ENCODE measurements at places on chromosomes 5 and 9.
A peak's percentile ranks its signal among the peaks of the same experiment; 100 is the strongest.

GRCh38 chr5:33304601-33305000 lies 136.2 kb upstream of the TARS1 start:
- no peak for DNase-seq

DNA sequence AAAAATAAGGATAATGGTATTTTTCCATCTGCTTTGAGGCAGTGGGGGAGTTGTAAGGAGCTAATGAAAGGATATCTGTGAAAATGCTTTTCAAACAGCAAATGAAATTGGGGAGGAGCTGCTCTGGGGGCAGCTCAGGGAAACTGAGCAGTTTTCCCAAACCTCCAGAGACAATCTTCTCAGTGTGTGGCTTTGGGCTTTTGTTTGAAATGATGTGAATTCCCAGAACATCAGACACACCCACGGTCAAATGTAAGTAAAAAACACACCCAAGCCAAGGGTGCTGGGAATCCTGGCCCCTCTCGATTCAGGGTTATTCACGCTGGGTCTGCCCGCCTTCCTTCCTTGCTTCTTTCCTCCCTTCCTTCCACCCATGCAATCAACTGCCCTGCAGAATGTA lies 512.6 kb downstream of the BNC2 start:
- no peak for DNase-seq

DNA sequence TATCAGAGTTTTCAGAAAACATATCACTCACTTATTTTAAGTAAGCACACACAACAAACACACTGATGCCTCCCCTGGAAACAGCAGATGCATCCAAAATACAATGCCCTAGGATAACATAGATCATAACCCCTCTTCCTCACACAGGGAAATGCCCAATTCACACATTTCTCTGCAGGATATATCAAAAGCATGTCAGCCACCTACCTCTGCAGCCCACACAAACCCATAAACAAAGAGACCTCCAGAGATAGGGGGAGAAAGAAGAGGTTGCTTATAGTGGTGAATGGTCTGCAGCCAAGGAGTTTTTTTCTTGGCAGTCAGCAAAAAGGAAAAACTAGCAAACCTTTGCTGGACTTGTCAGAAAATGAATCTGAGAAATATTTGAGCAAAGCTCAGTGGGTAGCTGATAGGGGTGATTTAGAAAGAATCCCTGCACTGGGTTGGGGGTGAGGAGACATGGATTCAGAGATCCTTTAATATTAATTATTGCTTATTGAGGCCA lies 36.1 kb downstream of the ABLIM3 start:
- no peak for DNase-seq

- DNase-seq: peak; percentile 82
Observed at GRCh38 chr9:137046088-137046787, at the start of gene NPDC1. Gene NPDC1, minus strand, starts transcription at chr9:137046177. Its CDS starts 188 bp downstream, at chr9:137045989.

DNA sequence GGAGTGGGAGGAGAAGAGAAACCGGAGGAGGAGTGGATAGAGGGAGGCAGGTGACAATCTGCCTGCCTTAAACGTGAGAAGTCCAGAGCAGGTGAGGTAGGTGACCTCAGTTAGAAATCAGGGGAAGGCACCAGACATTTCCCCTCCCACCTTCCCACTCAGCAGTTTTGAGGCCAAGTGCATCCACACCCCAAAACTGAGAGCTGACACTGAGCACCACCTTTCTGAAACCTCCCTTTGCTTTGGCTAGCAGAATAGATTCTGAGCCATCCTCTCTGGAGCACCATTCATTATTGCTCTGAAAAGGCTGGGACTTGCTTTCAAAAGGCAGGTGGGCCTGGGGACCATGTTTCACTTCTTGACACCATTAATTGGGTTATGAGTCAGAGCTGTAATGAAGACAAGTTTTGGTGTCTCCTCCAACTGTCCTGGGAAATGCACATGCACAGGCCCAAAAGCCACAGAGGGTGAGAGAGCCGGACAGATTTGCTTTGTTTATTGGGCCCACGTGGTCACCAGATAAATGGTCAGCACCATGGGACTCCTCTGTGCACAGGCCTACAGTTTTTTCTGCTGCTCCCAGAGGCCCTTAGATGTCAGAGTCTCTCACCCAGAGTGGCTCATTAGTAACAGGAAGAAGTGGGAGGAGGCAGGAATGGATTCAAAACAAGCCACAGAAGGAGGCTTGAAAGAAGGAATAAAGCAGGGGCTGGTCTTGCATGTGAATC lies 314.7 kb downstream of the TLE1 start:
- DNase-seq: no peak

DNA sequence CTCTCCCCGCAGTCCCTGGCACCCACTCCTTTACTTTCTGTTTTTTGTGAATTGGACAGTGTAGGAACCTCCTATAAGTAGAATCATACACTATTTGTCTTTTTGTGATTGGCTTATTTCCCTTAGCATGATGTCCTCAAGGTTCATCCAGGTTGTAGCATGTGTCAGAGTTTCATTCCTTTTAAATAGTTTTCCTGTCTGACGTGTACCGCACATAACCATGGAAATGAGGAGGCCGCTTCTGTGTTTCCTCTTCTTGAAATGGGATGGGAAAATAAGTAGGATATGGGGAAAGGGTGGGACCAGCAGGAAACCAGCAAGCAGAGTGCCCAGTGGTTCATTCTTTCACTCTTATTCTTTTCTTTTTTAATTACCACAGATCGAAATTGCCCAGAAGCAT lies 72.6 kb upstream of the ENTREP1 start:
- DNase-seq: no peak

DNA sequence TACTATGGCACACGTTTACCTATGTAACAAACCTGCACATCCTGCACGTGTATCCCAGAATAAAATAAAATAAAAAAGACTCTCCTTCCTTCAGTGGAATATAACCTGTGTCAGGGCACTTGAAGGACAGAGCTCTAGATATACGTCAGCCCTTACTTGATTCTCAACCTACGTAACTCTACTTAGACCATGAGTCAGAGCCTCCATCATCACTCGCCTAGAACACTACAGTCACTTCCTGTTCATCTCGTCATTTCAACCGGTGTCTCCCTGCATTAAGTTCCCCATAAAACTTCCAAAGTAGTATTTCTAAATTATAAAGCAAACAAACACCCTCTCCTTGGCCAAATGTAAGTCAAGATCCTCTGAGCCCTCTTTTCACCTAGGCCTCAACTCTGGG lies 243.5 kb upstream of the CCNG1 start:
- DNase-seq: no peak

DNA sequence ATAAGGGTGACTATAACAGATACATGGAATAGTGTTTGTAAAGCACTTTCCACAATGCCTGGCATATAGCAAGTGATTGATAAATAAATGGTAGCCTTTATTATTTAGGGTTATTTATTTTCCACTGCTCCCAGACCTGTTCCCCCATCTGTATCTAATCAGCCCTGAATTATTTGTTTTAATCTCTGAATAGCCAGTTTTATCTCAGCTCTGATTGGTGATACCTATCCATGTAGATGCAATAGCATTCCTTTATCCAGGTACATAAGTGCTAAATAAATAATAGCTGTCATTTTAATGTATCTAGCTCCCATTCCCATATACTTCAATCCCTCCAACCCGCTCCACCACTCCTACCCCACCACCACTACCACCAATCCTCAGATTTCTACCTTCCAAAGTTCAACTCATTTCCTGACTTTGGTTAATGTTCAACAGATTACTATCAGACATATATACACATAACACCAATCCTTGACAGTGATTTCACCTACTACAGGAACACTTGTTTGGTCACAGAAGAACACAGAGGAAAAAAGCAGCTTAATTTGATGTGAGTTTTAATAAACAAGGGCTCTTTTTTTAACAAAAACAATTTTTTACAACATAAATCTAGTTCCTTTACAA lies 14.0 kb downstream of the PRKAA1 start:
- no peak for DNase-seq

- no peak for DNase-seq
Observed at GRCh38 chr5:116451066-116451465, 123.6 kb downstream of the SEMA6A start.

DNA sequence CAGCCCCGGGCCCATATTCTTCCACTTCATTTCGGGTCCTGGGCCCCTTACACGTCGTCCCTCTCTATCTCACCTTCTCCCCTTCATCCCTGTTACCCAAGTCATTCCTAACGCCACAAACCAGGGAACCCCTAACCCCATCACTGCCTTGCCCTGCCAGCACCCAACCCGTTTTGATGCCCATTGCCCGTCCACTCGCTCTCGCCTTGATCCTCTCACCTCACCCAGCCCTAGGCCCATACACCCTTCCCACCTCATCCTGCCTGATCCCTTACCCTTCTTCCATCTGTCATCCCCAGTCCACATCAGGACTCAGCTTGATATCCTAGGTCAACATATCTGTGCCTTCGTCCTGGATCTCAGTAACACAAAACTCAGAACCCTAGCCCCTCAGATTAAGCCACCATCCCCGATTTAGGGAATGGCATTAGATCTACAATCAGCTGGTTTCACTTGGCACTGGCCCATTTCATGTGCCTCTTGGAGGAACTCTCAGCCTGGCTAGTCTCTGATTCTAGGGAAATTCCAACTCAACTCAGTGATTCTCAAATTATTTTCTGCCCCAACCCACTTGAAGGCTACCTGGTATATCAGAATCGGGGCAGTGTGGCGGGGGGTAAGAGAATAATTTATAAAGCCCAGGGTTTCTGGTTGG lies 489 bp downstream of the CHMP5 start:
- no peak for DNase-seq

DNA sequence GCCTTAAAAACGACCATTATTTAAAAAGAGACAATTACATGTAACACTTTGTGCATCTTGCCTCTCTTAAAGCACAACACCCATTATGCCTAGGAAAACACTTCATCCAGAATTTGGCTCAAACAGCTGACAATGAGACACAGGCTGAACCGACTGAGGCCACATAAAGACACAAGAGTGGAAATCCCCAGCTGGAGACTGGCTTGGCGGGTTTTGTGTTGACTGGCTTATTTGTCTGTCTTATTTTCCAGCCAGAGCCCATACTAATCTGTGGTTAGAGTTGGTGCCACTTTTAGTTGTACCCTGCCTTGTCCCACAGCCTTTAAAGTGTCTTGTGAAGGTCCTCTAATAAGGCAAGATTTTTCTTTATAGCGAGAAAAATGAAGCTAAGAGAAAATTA lies 21.2 kb downstream of the TRIM14 start:
- DNase-seq: peak; percentile 45

GRCh38 chr9:91391818-91392217 lies 30.1 kb upstream of the AUH start:
- DNase-seq: no peak

- DNase-seq: no peak
Observed at GRCh38 chr9:8961186-8961851, 1161.7 kb upstream of the DMAC1 start.

- DNase-seq: no peak
Observed at GRCh38 chr9:19759066-19759465, 29.8 kb downstream of the SLC24A2 start.

DNA sequence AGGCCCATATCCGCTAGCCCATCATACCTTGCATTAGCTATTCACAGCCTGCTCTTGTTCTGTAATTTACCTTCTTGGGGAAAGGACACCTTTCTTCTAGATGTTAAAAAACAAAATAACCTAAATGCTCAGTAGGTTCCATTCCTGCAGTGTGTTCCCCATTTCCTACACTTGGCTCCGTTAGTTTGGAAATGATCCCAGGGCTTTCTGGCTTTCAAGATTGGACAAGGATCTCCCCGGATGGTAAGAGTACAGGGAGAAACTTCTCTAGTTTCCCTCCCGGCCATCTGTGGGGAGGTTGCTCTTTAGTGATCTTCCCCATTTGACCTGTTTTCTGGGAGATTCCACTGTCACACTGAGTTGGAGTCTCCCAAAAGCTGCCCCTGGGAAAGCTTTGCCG lies 27.3 kb upstream of the STC2 start:
- no peak for DNase-seq

GRCh38 chr9:88814577-88814976 lies 176.7 kb upstream of the S1PR3 start:
- no peak for DNase-seq
